ENCODE measurements at places on chromosomes 6 and 20.

GRCh38 chr6:69729870-69730449 lies 66.8 kb downstream of the LMBRD1 start:
- no peak for DNase-seq

DNA sequence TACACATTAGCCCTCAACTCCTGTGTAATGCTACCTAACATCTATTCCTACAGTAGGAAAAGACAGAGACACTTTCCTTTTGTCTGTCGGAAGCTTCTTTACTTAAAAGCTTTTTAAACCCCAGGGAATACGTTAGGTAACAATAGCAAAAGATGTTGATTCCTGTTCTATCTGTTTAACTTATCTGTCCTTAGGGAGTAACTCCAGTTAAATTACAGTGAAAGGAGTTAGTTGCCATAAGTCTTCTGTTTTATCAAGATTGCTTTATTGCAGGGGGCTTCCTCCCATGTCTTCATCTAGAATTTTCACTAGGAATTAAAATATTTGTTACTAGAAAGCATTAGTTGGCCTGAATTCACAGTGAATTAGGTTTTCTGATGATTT lies 26.2 kb downstream of the TOP1 start:
- DNase-seq = no peak

DNA sequence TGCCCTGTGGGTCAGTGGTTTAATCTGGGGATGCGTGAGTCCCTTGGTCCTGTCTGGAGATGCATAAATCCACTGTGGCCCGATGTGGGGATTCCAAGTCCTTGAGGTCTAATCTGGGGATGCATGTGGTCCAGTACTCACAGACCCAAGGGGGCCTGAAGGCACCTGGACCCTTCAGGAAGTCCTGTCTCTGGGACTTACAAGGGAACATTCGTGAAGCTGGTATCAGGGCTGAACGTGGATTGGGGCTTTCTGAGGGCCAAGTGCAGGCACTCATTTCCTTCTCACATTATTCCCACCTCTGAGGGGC lies 25.2 kb upstream of the GTSF1L start:
- no peak for DNase-seq

- no peak for DNase-seq
Observed at GRCh38 chr20:33072362-33072761, 7.1 kb upstream of the BPIFB4 start.

GRCh38 chr6:62740596-62740995 lies 454.6 kb upstream of the KHDRBS2 start:
- no peak for DNase-seq

GRCh38 chr20:24734139-24734538 lies 214.9 kb upstream of the CST7 start:
- no peak for DNase-seq

DNA sequence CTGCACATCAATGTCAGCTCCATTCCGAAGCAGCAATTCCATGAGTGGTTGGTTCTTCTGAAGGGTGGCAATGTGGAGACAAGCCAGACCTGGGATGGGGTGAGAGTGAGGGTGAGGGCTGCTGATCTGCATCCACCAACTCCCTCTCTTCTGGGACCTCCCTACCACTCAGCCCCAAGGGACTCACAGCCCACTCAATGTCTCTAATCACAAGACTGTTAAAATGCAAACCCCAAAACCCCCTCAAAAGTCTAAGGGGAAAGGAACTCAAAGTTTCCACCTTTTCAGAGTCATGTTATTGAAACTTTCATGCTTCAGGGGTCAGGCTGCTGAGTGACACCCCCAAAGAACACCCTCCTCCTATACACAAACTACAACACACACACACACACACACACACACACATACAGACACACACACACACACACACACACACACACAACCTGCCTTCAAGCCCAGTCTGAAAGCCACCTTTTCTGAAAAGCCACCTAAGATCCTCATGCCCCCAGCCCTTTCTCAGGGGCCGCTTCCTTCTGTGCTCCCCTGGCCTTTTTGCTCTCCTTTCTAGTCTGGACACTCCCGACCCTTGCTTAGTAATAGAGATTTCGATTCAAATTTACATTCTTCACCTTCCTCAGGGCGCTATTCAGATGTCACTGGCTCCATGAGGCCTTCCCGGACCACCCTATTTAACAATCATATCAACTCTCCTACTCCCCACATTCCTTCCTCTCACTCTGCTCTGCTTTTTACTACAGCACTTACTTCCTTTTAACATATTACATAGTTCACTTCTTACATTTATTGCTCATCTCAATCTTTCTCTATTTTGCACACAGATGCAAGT lies 3.3 kb upstream of the SLC35B2 start:
- no peak for DNase-seq

- no peak for DNase-seq
Observed at GRCh38 chr20:63525185-63525584, 4.6 kb downstream of the PPDPF start.

- DNase-seq = peak; percentile 90
Observed at GRCh38 chr6:26205161-26205624, 118.0 kb downstream of the HFE start.

- no peak for DNase-seq
Observed at GRCh38 chr6:160450849-160451248, 102.7 kb downstream of the SLC22A3 start.

DNA sequence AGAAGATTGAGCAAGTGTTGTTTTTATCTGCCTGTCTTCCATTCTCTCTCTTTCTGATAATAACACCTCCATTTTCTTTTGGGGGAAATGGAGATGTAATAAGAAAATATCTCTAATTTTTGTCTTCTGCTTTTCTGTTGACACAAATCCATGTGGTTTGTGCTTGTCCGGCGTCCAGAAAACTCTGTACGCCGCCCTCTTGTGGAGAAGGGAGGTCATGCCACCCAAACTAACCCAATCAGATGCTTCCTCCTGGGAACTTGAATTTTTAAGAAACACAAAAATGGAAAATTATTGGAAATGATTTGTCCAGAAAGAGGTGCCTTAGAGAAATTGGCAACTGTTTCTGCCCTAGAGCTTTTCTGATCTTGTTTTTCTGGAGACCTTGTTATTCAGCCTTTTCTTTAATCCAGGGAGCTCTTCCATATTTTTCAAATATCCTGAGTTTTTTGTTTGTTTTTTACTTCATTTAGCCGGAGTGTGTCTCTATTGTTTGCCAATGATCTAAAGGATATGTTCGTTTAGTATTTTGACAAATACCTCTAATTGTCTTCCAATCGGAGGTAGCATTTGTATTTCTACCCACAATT lies 17.8 kb upstream of the FNDC1 start:
- DNase-seq = peak; percentile 47

DNA sequence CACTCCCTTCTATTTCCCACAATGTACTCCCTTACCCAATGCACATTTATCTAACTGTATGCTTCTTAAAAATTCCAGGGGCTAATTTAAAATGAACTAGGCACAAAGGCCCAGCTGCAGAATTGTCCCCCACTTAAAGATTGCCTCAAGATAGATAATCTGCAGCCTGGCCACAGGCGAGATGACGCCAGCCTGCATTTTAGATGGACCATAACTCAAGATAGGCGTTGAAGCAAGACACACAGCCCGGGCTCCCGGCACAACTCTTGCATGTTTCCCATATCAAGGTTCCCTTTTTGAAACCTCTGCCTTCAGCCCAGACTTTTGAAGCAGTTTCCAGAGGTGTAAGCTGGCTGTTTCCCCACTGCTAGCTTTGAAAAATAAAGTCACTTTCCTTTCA lies 3.2 kb upstream of the REPS1 start:
- DNase-seq = no peak

GRCh38 chr6:15546591-15546990 lies 116.2 kb downstream of the DTNBP1 start:
- no peak for DNase-seq

- DNase-seq = no peak
Observed at GRCh38 chr6:89050697-89051096, 29.9 kb upstream of the PNRC1 start.

- DNase-seq = no peak
Observed at GRCh38 chr6:105259913-105260889, 80.4 kb upstream of the POPDC3 start.

DNA sequence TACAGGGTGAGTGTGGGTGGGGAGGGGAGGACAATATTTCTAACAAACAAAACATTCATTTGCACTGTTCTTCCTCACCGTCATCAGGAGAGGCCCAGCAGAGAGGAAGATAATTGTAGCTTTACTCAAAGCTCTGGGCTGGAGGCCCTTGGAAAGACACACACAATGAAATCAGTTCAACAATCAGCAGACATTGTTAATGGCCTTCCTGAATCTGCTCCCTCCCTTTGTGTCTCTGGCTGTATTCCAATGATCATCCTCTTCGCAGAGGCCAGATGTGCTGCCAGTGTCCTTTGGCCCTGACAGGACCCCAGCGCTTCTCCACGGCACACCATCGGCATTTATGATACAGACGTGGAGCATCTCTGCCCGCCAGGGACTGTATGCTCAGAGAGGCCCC lies 44.6 kb upstream of the LRFN2 start:
- DNase-seq = no peak

- DNase-seq = no peak
Observed at GRCh38 chr6:52130440-52130839, 43.0 kb upstream of the PKHD1 start.

DNA sequence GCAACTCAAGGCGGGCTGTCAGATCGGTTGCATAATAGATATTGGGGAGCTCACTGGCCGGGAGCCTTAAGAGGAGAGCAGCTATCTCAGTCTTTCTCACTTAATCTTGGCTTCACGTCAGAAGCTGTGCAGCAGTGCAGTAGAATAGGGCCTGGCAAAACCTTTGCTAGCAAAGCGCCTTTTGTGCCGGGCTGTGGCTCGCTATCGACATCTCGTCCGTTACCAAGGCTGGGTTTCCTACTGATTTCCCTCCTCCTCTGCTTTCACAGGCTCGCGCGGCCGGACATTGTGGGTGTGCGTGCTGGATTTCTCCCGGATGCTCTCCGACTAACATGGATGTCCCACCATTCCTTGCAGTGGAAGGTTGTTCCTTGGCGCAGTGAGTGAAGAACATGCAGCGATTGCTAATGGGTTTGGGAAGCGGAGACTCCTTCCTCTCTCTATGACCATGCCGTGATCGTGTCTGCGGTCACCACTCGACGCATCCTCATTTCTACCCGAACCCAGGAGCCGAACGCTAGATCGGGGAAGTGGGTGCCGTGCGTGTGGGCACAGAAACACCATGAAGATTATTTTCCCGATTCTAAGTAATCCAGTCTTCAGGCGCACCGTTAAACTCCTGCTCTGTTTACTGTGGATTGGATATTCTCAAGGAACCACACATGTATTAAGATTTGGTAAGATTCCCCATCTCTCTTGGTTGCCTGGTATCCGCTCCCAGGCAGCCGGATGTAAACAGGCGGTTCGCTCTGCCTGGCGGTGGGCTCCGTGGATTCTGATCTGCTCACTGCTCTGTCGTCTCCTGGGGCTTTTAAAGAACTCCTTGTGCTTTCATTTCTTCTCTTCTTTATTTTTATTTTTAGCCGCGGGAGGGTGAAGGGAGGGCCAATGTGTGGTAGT lies 5.5 kb downstream of the GRIK2 start:
- DNase-seq = no peak

GRCh38 chr20:56359212-56360132 lies 698 bp downstream of the FAM210B start:
- DNase-seq = no peak

- no peak for DNase-seq
Observed at GRCh38 chr6:48754641-48755040, 643.6 kb upstream of the PTCHD4 start.

DNA sequence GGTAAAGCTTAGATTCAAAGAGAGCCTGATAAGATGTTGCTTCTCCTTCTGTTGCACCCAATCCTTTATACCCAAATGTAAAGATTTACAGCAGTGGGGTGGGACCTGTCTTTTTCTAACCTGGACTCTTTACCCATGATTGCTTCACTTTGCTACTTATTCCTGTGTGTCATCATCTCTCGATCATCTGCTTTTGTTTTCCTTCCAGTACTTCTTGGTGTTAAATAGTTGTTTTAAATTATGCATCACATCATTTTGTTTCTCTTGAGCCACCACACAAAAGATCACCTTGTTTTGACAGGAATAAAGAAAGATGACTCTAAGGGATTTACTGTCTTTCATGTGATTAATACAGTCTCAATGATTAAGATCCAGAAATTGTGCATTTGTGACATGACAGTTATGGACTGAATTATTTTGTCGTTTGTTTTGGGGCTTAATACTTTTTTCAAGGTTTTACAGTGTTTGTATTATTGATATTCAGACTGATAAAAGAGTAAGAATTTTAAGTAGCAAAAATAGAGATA lies 123.1 kb downstream of the CDKAL1 start:
- DNase-seq = no peak

- DNase-seq = no peak
Observed at GRCh38 chr20:22575087-22575721, 9.2 kb downstream of the FOXA2 start.

GRCh38 chr6:122472022-122472340 lies 374 bp upstream of the SERINC1 start:
- DNase-seq = no peak

- no peak for DNase-seq
Observed at GRCh38 chr20:46931699-46932098, 37.1 kb downstream of the EYA2 start.

GRCh38 chr20:5608442-5609161 lies 141.6 kb upstream of the SHLD1 start:
- DNase-seq = no peak

DNA sequence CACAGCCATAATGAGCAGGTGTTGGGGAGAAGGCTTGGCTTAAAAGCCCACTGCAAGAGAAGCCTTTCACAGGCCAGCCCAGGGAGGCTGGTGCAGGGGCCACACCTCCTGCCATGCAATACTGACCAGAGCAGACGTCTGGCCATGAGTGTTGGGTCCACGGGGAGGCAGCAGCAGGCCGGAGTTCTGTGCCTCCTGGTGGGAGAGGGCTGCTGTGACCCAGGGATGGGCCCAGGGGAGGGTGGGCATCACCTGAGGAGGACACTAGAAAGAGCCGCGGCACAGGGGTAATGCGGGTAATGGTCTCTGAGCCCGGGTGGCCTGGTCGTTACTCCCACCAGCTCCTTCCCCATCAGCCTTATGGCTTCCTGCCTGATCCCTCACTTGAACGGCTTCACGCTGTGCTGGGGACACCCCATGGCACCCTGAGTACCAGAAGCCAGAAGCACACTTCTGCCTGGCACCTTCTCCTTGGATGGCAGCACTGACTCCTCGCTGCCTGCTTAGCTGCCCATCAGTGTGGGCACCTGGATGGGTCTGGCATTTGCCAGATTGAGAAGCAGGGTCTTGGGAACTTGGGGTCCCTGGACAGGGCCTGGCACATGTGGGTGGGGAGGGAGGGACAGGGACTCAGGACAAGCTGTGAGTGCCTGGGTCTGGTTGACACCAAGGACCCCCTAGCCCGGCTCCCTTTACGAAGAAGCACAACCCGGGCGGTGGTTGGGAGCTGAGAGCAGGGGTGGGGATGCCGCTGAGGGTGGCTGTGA lies 108.8 kb downstream of the ASXL1 start:
- DNase-seq = no peak

GRCh38 chr6:44580901-44581300 lies 193.4 kb downstream of the CDC5L start:
- DNase-seq = no peak

DNA sequence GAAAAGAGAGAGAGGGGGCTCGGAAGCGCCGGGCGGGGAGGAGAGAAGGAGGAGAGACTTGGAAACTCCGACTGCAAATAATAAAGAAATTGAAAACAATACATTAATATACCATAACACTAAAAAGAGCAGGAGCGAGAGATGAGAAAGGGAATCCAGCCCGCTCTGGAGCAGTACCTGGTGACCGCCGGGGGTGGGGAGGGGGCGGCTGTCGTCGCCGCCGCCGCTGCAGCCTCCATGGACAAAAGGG lies 338 bp downstream of the E2F3 start:
- peak; percentile 19 for DNase-seq

GRCh38 chr20:14114065-14114704 lies 118.9 kb downstream of the MACROD2 start:
- no peak for DNase-seq

- no peak for DNase-seq
Observed at GRCh38 chr20:49420292-49420691, 62.2 kb downstream of the KCNB1 start.

Measured in activated CD4-positive, alpha-beta T cell treated with anti-CD3 and anti-CD28 coated beads, Interleukin-2, Interleukin-4, amounts not matched to agents 100 ng/mL and 50 ng/mL, durations not matched to agents 16 hours and 8 hours (primary cell).